ENCODE measurements at places on chromosomes 6 and 20.

GRCh38 chr6:42417641-42418112 is 34.0 kb downstream of the TRERF1 start:
- DNase-seq = peak; percentile 45

GRCh38 chr6:39047434-39048327 is 900 bp upstream of the GLP1R start:
- DNase-seq = no peak

- no peak for DNase-seq
Observed at GRCh38 chr6:2799936-2800527, 34.8 kb downstream of the WRNIP1 start.

- DNase-seq = no peak
Observed at GRCh38 chr6:110398778-110399177, 16.6 kb downstream of the DDO start.

GRCh38 chr6:80638213-80639055 is 532.0 kb downstream of the BCKDHB start:
- peak; percentile 9 for DNase-seq

GRCh38 chr20:3167738-3168078 is 5.6 kb downstream of the LZTS3 start:
- DNase-seq = no peak

DNA sequence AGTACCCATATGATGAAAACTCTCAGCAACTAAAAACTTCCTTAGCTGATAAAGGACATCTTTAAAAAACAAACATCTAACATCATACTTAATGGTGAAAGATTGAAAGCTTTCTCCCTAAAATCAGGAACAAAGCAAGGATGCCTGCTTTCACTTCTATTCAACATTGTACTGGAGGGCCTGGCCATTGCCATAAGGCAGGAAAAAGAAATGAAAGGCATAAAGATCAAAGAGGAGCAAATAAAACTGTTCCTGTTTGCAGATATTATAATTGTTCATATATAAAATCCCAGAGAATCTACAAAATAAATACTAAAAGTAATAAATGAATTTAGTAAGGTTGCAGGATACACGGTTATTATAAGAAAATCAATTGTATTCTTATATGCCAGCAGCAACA is 124.6 kb upstream of the ARMC2 start:
- no peak for DNase-seq

DNA sequence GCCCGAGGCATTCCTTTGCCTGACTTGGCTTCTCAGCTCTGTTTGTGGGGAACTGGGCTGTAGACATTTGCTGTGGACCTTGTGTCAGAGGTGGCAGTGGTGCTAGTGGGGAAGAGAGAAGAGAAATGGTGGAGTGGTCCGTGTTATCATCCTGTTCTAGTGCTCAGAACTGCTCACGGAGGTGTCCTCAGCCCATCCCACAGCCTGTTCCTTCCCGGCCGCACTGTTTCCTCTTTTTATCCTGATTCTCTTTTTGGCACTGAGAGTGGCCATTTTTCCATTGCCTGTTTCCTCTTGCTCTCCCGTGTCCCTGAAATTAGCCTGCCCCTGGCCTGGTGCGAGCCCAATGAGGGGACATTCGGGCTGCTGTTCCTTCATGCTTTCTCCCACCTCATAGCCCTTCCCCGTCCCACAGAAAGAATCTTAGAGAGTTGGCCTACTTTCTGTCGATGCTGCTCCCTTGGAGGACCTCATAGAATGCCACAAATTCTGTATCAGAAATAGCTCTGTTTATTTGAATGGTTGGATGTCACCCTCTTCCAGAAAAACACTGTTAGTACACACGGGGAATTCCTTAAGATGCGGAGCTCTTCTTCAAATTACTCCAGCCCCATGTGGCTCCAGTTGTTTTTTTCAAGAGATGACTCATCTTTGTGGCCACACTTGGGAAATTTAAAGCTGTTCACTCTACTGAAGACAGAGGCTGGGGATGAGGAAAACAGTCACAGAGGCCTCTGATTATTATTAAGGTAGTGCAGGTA is 26.1 kb downstream of the FARS2 start:
- DNase-seq = no peak
